ENCODE measurements at places on chromosomes 3 and 15.

- H3K4me1 ChIP-seq: peaks cover 13% of the 10 kb centered on the region
- no peaks in the 10 kb centered on the region for H3K27me3 ChIP-seq
- DNase-seq: no peak
- H3K4me3 ChIP-seq: no peak overlapping the region
These were observed 15.0 kb upstream of the SRP14 start for GRCh38 chr15:40053831-40054604.

GRCh38 chr3:103494011-103494410 is 1059.2 kb downstream of the ZPLD1 start:
- DNase-seq: no peak
- no peaks in the 10 kb centered on the region for H3K4me1 ChIP-seq
- H3K4me3 ChIP-seq: no peak overlapping the region
- no peaks in the 10 kb centered on the region for H3K27me3 ChIP-seq

DNA sequence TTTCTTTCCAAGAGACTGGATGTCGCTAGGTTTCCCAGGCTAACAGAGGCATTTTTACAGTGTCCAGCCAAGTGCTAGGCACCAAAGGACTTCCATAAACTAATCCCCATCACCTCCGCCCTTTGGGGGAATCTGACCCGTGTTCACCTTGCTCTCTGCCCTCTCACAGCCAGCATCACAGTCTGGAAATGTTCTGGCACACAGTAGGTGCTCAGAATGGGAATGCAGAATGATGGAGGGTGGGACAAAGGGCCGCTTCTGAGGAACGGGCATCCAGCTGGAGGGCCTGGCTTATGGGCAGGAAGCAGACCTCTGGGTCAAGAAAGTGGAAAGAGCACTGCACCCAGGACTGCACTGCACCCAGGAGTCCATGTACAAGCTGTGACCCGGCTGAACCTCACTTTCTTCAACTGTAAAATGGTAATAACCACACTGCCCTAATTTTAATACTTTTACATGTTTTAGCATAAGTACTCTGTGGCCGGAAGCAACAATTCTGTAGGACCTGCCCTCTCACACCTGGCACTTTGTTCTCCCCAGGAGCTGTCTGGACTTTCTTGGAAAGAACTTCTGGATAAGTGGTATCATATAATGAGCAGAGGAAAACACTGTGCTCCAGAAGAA is 901 bp upstream of the NMB start:
- no peak for DNase-seq
- H3K27ac ChIP-seq: no peak overlapping the region
- H3K4me1 ChIP-seq: peaks cover 16% of the 10 kb centered on the region

DNA sequence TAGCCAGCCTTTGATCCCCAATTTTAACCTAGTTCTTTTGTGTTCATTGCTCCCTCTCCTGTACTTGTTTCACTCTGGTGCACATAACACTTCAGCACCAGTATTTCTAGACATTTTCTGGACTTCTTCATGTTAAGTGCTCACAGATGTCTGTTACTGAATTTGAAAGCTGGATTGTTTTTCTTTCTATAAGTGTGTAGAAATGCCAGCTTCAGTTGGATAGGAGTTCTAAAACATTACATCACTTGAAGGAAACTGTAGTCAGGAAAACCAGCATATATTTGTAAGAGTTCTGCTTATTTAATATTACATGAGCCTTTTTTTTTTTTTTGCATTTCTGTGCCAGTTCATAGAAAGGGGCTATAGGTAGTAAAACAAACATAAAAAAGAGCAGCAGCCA is 21.6 kb downstream of the QTRT2 start:
- peaks cover 89% of the 10 kb centered on the region for H3K36me3 ChIP-seq
- no peak overlapping the region for H3K4me3 ChIP-seq
- H3K27ac ChIP-seq: no peak overlapping the region
- H3K27me3 ChIP-seq: no peaks in the 10 kb centered on the region

- H3K27ac ChIP-seq: no peak overlapping the region
- no peaks in the 10 kb centered on the region for H3K27me3 ChIP-seq
These were observed 117.9 kb downstream of the TCF12 start for GRCh38 chr15:57036352-57036751.

DNA sequence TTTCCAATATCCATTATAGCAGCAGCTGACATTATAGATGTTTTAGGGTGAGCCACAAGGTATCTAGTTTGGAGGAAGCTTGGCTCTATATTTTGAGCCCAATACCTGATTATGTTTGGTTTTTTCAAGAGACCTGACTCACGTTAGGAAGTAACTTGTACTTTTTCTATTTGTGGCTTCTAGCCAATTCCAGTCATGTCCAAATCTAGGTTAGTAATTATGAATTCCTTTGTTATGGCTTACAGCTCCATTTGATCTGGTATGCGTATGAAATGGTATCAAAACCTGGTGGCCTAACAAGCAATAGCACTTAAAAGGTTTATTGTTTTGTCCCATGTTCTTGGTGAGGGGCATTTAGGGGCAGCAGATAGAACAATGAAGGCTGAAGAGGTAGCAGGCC is 115.9 kb downstream of the TOP2B start:
- no peaks in the 10 kb centered on the region for H3K36me3 ChIP-seq
- no peak overlapping the region for H3K27ac ChIP-seq
- no peaks in the 10 kb centered on the region for H3K27me3 ChIP-seq

DNA sequence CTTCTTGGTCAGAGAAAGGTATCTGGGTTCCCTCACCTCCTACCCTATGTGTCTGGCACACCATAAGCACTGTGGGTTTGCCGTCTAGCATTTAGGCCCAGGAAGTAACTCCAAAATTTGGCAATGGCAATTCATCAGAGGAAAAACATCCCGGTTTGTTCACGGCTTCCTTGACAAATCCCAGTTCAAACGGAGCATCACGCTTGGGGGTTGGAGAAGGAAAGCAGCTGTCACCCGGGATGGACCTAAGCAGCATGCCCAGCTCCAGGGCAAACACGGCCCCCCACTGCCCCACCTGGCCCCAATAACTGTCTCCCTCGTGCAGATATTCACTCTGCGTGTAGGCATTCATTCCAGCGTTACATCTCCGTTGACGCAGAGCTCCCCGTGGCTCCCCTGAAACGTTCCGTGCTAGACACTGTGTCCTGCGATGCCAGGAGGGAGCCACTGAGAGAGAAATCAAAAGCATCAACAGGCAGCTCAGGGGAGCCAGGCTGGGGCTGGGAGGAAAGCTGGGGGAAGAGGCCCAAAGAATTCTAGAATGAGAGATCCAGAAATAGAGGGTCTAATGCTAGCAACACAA is 41.4 kb downstream of the NTRK3 start:
- H3K27ac ChIP-seq: no peak overlapping the region
- H3K36me3 ChIP-seq: no peaks in the 10 kb centered on the region
- no peaks in the 10 kb centered on the region for H3K27me3 ChIP-seq
- DNase-seq: no peak

DNA sequence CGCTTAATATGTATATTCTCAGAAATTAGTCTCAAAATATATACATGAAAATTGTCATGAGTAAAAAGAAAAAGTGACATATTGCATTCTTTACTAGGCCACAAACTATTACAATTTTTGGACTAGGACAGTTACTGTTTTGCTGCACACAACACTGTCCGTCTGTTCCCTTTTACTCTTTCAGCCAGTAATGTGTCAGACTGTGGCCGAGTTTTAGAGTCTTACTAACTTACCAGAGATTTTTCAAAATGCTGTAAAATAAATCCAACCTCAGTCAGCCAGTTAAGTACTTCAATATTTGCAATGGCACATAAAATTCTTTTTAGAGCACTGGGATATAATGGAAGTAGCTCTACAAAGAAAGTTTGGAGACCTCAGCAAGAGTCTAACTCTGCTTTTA is 380.3 kb upstream of the IL12A start:
- no peak overlapping the region for H3K27ac ChIP-seq
- no peaks in the 10 kb centered on the region for H3K36me3 ChIP-seq
- H3K27me3 ChIP-seq: no peaks in the 10 kb centered on the region
- DNase-seq: no peak
- H3K4me3 ChIP-seq: no peak overlapping the region

DNA sequence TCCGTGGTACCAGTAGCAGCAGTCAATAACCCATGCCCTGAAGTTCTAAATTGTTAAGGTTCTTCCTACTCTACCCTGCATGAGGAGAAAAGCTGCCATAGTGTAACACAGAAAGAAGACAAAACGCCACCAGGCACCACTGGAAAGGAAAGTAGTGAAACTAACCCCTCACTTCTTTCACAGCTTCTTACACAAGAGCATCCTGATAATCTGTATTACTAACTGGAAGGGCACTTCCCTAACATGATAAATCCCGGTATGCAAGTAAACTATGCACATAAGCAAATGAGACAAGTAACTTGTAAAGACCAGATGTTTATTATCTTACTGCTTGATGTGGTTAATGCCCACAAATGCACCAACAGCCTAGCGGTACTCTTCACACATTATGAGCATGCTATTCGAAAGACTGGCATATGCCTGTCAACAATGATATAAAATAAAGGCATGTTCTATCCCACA is 141.3 kb downstream of the ADAM10 start:
- no peaks in the 10 kb centered on the region for H3K4me1 ChIP-seq
- no peaks in the 10 kb centered on the region for H3K27me3 ChIP-seq
- no peak for DNase-seq
- H3K36me3 ChIP-seq: no peaks in the 10 kb centered on the region
- H3K4me3 ChIP-seq: no peak overlapping the region
- no peak overlapping the region for H3K27ac ChIP-seq

DNA sequence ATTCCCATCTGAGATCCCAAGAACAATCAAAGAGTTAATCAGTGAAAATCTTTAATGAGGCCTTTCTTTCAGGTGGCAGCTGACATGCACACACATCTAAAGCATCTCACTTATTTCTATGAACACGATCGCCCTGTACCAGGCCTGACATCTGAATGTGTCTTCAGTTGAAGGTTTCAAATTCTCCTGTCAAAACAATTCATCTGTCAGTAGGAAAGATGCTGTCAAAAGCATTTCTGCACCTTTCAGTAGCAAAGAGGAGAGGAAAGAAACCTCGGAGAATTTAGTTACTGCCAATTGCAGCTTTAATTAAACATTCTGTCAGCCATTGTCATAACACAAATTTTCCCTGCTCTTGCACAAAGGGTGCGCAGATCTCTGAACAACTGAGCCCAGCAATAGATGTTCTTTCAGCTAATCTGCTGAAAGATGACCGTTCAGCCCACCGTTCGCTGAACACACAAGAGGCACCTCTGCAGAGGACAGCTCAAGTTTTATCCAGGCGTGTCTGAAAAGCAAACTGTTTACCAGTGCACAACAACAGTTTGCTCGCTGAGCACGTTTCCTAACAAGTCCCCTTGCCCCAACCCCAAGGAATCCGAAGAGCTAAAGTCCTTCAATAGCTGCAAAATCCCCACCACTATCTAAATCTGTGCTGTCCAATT is 34.1 kb downstream of the LRIG1 start:
- H3K27me3 ChIP-seq: no peaks in the 10 kb centered on the region
- H3K4me3 ChIP-seq: no peak overlapping the region
- no peak for DNase-seq
- H3K4me1 ChIP-seq: no peaks in the 10 kb centered on the region

DNA sequence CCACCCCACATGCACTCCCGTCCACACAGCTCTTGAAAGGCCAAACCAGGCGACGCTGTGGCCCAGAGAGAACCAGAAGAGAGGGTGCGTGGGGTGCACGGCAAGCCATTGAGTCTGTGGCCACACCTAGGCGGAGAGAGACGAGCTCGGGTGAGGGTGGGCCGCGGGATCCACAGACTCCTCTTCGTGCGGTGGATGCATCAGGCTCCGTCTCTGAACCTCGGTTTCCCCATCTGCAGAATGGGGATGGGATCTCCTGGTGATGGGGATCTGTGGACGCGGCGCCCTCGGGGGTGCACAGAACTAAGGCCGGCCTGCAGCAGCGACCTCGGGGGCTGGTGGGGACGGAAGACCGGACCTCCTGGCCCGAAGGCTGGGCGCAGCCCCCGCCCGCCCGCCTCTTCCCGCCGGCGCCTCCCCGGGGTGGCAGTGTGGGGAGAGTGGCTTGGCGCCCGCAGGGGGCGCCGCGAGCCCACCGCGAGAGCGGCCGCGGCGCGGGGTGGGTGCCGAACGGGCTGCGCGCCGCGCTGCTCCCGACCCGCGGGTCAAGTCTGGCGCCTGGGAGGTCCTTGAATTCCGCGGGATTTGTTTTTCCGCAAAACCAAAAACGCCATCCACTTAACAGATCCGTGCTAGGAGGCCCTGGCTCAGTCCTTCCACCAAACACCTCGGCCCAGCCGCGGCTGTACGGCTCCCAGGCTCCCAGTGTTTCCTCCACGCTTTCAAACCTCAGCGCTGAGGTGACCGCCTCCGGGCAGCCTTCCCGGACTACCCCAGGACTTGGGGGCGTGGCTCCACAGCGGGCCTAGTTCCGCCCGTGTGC is 13.2 kb upstream of the ADPGK start:
- H3K4me3 ChIP-seq: peak overlapping the region; percentile 60
- no peak overlapping the region for H3K27ac ChIP-seq
- no peak for DNase-seq
- H3K27me3 ChIP-seq: no peaks in the 10 kb centered on the region
- no peaks in the 10 kb centered on the region for H3K36me3 ChIP-seq
- no peaks in the 10 kb centered on the region for H3K4me1 ChIP-seq

DNA sequence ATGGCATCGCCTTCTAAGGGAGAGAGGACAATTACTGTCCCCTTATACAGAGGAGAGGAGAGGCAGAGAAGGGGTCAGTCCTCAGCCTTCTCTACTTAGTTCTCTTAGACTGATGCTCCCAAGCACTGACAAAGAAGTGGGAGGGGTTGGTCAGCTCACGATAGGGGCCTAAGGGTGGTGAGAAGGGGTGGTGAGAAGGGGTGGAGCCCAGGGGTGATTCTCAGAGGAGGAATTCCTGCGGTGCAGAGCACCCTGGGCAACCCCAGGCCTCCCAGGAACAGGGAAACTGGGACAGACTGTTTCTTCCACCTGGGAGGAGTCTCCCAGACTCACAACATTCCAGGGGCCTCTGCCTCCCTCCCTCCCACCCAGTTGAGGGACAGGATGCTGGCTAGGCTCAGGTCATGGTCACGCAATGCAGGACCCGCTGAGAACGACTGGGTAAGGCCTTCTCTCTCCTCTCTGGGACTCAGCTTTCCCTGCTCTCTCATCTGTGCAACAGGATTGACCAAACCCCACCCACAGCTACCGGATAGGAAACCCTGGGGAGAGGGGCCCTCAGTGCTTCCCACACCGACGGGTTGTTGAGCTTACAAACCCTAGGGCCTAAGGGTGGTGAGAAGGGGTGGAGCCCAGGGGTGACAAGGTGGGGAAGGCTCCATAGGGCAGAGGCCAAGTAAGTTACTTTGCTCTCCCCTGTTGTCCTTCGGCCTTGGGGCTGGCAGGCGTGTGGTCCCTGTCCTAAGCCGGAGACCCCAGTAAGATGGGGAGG is 1.5 kb downstream of the TPRA1 start:
- H3K4me1 ChIP-seq: peaks cover 11% of the 10 kb centered on the region
- H3K27ac ChIP-seq: no peak overlapping the region
- no peaks in the 10 kb centered on the region for H3K36me3 ChIP-seq
- H3K4me3 ChIP-seq: peak overlapping the region; percentile 68
- no peaks in the 10 kb centered on the region for H3K27me3 ChIP-seq

- H3K4me3 ChIP-seq: no peak overlapping the region
- peaks cover 5% of the 10 kb centered on the region for H3K4me1 ChIP-seq
- H3K27me3 ChIP-seq: no peaks in the 10 kb centered on the region
- H3K36me3 ChIP-seq: no peaks in the 10 kb centered on the region
These were observed 15.8 kb upstream of the THUMPD3 start for GRCh38 chr3:9347081-9347480.

Data from H1 (cell line).